ENCODE measurements at places on chromosomes 3 and 15.
A peak's percentile ranks its signal among the peaks of the same experiment; 100 is the strongest.

DNA sequence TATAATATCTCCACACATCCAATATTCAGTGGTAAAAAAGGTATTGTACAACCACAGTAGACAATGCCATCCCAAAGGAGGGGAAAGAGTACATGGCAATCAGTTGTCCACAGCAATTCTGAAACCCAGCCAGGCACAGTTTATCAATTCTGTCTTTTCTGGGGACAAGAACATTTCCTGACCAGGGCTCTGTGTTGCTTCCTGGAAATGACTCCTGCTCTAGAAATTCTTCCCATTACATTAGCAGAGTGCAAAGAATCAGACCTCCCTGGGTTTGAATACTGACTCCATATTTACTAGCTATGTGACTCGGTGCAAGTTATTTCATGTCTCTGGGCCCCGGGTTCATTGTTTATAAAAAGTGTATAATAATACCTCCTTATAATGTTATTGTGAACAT lies 220.4 kb upstream of the CFAP20DC start:
- no peak for DNase-seq

- peak; percentile 11 for DNase-seq
These were observed 111.5 kb downstream of the FILIP1L start for GRCh38 chr3:100002599-100003350.

GRCh38 chr15:27086149-27086548 lies 115.2 kb downstream of the GABRG3 start:
- DNase-seq, result no peak

DNA sequence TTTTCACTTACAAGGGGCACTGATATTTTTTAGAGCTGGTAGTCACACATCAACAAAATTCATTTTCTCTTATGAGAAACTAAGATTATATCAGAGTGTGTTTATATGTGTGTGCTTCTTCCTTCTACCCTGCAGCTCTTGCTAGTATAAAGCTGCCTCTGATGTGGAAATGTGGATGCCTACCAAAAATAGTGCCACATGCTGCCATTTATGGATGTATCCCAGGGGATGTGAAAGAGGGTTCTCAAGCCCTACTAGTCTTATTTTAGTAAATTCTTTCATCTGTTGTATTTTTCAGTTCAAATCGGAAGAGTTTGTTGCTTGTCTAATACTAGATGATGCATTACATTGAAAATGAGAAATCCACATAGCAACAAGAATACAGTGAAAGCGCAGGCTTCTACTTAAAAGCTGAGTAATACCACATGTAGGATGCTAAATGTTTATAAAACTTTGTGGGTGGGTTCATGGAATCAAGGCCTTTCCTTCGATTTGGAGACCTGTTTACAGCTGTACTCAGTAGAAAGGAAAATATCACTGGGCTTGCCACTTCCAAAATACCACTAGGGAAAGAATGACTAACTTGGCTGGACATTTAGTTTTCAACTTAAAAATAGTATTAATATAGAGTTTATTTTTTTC lies 399.2 kb downstream of the EPHA3 start:
- no peak for DNase-seq

DNA sequence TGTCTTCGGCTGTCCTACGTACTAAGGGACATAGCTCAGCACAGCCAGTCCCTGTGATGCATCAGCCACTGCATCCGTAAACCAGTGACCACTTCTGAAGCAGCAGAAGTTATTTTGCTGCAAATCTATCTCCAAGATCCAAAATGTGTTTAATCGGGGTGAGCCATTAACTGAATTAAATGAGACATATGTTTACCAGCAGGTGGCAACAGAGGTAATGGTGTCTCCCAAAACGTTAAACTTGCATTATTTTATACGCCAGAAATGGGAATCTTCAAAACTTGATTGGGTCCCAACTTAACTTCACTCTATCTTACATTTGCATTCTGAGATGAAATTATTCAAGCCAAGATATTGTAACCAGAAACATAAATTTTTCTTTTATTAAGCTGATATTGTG lies 75.3 kb upstream of the BOC start:
- no peak for DNase-seq

- no peak for DNase-seq
These were observed 17.5 kb downstream of the ALS2CL start for GRCh38 chr3:46675843-46676567.

DNA sequence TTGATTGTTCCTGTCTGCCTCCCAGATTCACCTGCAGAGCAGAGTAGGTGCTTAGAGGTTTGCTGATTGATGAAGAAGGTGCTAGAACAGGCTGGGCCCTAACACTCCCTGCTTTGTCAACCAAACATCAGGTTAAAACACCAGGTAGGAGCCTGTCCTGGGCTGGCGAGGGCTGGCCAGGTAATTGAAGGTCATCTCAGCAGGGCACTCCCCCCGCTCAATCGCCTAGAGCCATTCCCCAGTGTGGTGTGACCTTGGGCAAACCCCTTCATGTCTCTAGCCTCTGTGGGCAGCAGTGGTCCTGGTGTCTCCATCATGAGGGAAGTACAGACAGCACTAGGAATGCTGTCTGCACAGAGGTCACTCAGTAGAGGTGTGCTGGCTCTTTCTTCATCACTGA lies 88.3 kb downstream of the KLF15 start:
- DNase-seq, result no peak

- no peak for DNase-seq
These were observed 28.9 kb upstream of the LPP start for GRCh38 chr3:188125076-188125475.

- DNase-seq, result no peak
These were observed 330.1 kb downstream of the ARPP21 start for GRCh38 chr3:35969406-35969805.

GRCh38 chr3:107954845-107955244 lies 136.0 kb downstream of the CD47 start:
- DNase-seq, result no peak

DNA sequence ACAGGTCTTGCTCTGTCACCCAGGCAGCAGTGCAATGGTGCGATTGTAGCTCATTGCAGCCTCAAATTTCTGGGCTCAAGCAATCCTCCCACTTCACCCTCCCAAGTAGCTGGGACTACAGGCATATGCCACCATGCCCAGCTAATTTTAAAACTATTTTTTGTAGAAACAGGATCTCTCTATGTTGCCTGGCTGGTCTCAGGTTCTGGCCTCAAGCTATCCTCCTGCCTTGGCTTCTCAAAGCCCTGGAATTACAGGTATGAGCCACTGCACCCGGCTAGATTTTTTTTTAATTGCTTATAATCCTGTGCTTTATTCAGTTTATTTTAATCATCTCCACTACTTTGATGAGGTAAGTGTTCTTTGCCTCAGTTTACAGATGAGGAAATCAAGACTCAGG lies 156.5 kb downstream of the CHDH start:
- no peak for DNase-seq

GRCh38 chr15:58898150-58898680 lies 35.3 kb downstream of the SLTM start:
- DNase-seq, result no peak

DNA sequence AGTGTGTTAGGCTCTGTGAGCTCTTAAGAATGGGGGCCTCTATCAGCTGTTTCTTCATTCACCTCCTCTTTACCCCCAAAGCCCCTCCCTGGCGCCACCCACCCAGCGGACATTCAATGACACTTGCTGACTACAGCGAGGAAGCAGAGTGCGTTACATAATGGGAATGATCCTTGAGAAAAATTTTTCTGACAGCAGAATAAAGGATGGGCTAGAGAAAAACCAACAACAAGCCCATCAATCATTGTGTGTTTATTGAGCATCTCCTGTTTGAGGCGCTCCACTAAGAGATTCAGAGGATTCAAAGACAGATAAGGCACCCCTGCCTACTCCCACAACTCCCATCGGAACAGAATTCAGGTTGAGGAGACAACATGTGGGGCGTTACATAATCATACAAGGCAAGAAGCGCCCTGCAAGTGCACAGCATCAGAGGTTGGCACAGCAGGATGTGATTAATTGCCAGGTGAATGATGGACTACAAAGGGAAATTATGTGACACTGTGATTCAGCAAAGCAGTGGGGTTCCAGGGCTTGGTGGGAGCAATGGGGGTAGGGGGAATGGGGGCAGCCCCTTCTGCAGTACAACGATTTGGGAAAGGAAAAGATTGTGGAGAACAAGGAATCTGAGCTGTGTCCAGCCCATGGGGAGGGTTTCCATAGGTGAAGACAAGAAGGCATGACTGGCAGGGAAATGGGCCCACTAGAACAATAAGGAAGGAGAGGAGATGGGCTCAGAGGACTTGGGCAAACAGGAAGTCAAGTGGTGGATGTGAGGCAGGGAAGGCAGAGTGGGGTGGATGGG lies 141.3 kb upstream of the ATP2B2 start:
- no peak for DNase-seq

GRCh38 chr3:196872316-196872715 lies 4.6 kb downstream of the SENP5 start:
- no peak for DNase-seq

- DNase-seq, result no peak
These were observed 17.1 kb downstream of the HOMER2 start for GRCh38 chr15:82935382-82935781.

GRCh38 chr3:196193133-196193735 lies 18.0 kb downstream of the ZDHHC19 start:
- DNase-seq, result no peak

- DNase-seq, result no peak
These were observed 101.3 kb downstream of the MYH15 start for GRCh38 chr3:108408883-108409799.

DNA sequence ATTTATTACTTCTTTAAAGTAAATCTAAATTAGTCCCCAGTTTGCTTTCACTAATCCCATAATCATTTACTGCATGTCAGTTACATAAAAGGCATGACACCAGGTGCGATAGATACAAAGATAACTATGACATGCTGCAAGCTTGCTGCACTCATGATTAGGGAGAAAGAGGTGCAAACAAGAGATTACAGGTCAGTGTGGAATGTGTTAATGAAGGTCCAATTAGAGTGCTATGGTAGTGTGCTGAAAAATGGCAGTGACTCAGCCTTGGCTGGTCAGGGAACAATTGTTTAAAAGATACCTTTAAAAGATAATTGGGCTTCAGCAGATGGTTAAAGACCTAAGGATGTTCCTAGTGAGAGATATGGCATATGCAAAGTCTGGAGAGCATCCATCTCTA lies 352.6 kb upstream of the TGFBR2 start:
- no peak for DNase-seq

DNA sequence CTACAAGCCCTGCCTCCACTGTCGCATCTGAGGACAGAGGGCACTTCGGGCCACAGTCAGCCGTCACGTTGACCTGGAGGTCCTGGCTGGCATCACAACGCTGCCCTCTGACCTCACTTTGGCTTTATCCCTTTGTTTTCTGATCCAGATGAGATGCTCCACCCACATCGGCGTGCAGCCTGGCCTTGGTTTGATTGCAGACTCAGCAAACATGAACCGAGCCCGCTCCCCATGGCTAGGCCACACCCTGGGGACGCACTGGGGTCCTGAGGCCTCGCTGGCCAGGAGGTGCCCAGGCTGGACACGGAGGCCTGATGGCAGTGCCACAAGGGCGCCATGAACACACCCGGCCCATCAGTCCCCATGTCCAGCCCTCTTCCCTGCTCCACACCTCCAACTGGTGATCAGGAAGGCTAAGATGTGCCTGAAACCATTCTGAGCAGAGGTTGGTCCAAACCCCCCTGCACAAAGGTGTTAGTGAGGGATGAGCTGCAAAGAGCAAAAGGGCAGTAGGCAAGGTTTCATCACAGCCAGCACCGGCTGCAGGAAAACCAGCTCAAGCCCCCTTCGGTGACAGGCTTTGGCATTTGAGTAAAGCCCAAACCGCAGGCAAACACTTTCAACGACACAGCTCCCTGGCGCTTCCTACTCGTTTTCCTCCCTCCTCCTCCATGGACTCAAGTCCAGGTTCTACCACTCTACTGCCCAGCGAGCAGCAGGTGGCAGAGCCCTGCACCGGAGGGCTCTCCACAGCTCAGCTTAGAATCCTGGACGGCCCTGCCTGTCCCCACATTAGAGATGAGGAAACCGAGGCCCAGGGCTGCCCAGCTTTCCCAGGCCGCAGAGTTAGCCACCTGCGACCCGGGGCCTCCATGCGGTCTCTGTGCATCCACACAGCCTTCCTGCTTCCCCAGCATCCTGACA lies 165.8 kb downstream of the NUP210 start:
- no peak for DNase-seq

- DNase-seq, result no peak
These were observed 66.1 kb upstream of the NPHP3 start for GRCh38 chr3:132788301-132788671.

DNA sequence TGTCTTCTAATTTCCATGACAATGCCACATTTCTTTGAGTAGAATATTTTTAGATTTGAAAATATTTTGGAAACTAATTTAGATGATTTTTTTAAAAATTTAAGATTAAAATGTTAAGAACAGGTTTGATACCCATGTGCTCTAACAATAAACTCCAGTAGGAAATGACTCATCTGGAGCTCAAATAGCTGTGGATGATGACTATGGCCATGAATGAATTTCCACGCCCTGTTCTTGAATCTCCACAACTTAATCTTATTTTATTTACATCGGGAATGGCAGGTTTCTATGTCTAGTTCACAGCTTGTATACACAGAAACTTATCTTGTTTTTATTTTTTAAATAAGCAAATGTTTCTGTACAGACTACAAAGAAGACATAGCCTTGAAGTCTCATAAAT lies 726.8 kb downstream of the NAALADL2 start:
- DNase-seq, result no peak

DNA sequence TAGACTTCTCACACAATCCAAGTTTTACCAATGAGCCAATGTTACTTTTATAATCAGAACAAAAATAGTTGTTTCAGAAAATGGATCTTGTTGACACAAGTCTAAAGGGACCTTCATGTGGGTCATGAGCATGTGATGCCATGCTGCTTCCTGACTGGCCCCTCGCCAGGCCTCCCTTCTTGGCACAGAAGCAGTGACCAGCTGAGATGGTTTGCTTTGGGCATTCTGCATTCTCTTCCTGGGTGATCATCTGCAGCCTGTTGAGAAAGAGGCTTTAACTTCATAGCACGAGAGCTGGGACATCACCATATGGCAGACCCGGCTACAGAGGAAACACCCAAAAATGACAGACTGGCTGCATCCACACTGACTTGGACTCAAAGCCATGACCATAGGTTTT lies 45.7 kb downstream of the TGM4 start:
- DNase-seq, result no peak
